ENCODE measurements at places on chromosomes 5 and 9.

DNA sequence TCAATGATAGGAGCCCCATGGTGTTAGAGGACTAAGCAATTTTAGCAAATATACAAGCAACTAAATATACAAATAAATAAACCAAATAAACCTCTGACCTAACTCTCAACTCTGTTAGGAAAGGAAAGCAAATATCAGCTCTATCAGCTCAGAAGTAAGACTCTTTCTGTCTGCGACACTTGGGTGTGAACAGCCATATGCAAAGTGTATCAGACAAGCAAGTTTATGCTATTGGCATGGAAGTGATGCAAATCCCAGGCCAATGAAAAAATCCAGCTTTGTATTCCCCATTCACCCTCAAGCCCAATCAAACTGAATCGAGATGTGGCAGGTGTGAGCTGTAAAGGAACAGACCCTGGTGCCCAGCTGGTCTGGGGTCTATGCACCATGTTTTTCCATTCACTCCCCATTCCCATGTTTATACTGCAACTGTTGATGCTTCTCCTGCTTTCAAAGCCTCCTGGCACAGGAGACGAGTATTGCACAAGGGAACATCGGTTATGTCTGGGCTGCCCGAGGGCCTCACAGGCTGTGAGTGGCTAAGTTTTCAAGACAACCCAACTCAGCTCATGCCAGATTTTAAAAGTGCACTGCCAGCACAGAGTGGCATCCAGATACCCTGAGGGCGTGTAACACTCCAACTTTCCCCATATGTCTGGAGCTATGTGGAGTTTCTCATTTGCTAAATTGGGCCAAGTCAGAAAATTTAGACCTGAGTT, 73.1 kb downstream of the FEM1C start:
- DNase-seq: no peak

DNA sequence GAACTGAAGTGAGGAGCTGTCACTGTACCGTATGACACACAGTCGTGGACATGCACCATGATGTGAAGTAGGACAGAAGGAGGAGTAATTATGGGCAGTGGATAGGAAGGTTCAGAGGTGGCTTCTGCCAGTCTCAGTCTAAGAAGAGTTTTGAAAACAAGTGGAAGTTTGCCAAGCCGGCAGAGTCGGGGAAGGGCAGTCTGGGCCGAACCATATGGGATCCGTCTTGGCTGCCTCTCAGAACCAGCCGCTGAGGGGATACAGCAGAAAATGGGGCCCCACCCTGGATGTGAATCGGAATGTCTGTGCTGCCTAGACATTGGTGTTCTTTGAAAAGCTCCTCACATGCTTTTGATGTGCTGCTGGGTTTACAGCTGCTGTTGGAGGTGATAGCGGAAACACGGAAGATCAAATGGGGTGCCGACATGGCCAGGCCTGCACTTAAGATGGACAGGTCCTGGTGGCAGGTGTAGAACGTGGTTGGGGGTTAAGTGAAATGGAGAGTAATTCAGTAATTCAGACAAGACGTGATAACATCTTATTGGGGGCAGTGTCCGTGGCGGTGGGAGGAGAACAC, 11.2 kb downstream of the SNX18 start:
- DNase-seq: no peak

DNA sequence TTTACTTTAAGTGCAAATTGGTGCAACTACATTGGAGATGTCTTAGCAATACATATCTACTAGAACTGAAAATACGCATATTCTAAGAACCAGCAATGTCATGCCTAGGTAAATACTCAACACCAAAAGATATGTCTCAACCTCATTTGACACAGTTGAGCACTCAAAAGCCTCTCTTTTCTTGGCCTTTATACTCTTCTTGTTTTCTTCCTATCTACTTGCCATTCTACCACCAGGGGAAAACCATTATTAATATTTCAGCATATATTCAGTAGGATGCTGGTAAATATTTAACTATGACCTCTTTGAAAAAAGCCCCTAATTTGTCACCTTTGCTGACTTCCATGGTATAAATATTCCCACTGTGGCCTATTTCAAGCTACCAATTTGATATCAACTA, 443.8 kb downstream of the LRRC70 start:
- no peak for DNase-seq

GRCh38 chr9:27487128-27487640, 36.9 kb upstream of the IFNK start:
- no peak for DNase-seq

Data from erythroblast (primary cell).